ENCODE measurements at places on chromosomes 4 and X.

DNA sequence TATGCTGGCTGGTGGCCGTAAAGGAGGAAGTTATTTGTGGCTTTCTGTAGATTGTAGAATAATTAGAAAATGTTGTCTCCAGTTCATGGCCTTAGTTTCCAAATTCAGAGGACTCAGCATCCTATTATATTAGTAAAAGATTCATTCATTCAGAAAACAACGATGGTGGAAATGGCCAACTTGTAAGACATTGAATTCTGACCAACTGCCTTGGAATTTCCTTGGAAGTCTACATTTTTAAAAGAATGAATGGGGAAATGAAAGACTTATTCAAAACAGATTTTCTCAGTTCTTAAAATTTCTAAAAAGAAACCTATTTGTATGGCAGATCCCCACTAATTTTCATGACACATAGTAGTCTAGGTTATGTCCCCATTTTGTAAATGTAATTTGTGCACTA lies 561.5 kb downstream of the ANKRD50 start:
- DNase-seq = no peak

DNA sequence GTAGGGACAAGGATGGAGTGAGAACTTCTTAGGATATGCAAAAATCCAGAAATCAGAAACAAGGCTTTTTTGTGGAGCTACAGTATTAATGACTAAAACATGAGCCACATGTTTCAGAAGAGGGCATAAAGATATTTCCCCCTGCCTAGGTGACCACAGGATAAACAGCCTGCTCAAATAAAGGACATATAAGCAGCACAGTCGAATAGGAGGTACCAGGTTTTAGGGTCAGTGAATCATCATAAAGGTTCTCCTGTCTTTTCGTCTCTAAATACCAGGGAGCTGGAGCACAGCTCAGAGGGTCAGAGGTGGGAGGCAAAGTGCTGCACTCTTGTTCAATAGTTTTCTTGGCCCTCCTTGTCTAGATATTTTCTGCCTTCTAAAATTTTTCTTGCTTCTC lies 211.9 kb upstream of the HS3ST1 start:
- no peak for DNase-seq

DNA sequence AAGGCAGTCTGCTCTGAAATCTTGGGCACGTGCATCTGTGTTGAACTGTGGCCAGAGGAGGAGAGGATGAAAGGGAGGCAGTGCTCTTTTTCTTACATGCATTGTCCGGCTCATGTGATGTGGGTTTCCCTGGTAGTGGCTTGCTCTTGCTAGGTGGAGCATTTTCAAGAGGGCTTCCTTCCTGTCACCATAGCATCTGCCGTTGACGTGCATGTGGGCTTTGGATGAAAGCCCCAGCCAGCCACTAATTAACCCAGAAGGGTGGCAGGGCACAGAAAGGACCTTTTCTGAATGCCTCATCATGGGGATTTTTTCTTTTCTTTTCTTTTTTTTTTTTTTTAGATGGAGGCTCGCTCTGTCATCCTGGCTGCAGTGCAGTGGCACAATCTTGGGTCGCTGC lies 121.3 kb downstream of the GPR143 start:
- DNase-seq = peak; percentile 8

GRCh38 chr4:42371305-42372252 lies 25.7 kb upstream of the SHISA3 start:
- no peak for DNase-seq

DNA sequence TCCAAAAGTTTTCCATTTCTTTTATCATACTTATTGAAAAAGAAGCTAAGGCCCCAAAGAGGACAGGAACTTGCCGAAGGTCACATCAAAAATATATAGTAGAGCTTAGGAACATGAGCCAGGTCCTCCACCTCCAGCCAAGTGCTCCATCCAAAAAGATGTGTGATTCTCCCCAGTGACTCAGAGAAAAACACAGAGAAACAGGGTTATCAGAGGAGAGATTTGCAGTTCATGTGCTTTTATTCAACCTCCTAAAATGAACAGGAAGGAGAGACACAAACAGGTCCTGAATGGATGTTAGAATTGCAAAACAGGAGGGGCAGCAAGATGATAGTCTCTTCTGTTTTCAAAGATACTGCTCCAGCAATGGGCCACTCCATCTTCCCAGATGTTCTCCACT lies 19.6 kb upstream of the FGF16 start:
- no peak for DNase-seq

- DNase-seq = no peak
Observed at GRCh38 chr4:55549888-55550287, 3.2 kb upstream of the CLOCK start.

DNA sequence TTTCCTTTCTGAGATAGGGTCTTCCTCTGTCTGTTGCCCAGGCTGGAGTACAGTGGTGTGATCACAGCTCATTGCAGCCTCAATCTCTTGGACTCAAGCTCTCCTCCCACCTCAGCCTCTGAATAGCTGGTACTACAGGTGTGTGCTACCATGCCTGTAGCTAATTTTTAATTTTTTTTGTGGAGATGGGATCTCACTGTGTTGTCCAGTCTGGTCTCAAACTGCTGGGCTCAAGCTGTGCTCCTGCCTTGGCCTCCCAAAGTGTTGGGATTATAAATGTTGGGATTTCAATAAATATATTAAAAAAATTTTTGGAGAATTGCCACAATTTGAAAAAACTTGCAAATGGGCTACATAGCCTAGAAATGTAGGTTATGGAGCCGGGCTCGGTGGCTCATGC lies 18.5 kb downstream of the RAPGEF2 start:
- DNase-seq = no peak

GRCh38 chr4:173827707-173828106 lies 297.7 kb upstream of the HAND2 start:
- DNase-seq = no peak

DNA sequence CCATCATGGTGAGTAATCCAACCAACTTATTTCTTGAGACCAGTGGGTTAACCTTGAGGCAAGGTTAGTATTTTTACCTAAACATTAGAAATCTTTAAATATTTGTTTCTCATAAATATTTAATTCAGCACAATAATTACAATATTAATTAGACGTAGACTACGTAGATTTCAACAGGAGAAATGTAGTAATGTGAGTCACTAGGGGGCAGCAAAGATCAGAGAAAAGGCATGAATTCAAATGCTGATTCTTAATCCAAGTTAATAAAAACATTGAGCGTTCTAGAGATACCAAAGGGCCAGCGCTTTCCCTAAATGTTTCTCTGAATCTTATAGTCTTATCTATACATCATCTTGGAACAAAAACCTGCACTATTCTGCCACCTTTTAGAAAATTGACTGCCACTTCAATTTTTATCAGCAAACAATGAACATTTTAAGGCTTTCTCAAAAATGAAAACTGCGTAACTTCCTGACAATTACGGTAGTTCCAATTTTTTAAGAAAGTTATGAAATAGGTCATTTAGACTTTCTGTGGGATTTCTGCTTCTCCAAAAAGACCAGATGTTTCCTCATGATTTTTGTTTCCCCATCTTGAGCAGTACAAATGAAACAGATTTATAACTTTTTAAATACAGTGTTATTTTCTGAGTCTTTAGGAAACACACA lies 180.7 kb downstream of the GASK1B start:
- no peak for DNase-seq

DNA sequence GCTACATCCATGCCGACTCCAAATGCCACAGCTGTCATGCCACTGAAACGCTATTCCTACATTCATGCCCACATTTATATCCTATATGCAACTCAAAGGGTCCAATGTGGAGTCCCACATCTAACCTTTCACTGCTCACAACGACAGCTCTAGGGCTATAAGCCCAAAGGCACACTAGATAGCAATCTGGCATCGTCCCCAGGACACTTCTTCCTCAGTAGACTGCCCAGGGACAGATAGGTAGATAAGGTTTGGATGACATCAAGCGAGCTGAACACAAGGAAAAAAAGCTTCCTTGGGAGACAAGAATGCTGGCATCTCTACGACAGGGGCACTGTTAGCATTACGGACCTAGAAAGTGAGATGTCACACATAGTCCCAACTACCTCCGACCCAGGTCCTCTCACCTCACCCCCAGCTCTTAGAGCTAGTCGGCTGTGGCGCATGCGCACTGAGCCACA lies 685 bp downstream of the RAB9B start:
- DNase-seq = peak; percentile 43

DNA sequence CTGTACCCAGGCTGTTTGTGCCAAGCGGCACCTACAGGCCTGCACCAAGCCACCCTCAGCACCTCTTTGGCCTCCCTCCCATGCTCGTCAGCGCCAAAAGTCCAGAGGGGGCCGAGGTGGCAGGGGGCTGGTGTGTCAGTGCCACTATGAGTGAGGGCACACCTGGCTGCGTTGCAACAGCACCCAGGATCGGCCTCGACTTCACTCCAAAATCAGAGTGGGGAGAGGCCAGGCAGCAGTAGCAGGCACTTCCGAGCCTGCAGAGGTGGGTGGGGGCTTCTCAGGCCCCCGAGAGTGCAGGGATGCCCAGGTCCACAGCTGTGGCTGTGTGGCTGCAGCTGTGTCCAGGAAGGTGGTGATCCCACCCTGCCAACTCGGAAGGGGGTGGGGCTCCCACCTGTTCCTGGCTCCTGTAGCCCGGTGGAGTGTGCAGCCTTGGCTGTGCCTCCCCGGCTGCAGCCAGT lies 58.5 kb downstream of the PPA2 start:
- no peak for DNase-seq

GRCh38 chrX:154718616-154719015 lies 32.3 kb downstream of the GAB3 start:
- no peak for DNase-seq

DNA sequence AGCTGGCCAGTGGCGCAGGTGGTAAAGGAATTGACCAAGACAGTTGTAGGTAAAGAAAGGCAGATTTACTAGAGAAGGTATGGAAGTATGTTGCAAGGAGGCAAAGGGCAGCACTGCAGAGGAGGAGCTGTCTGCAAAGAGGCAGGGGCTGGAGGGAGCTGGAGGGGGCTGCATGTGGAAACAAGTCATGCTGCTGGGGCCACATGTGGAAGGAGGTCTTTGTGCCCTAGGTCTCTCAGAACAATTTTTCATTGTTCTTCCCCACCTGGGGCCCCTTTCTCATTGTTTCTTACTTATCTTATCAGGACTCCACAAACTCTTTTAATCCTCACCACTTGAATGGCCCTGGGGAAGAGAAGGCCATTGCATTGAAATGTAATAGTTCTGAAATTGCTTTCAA lies 144.8 kb upstream of the PLAC1 start:
- no peak for DNase-seq

- no peak for DNase-seq
Observed at GRCh38 chr4:88757067-88757466, 59.4 kb upstream of the NAP1L5 start.

- no peak for DNase-seq
Observed at GRCh38 chrX:135625995-135626394, 87.4 kb upstream of the CT45A1 start.

DNA sequence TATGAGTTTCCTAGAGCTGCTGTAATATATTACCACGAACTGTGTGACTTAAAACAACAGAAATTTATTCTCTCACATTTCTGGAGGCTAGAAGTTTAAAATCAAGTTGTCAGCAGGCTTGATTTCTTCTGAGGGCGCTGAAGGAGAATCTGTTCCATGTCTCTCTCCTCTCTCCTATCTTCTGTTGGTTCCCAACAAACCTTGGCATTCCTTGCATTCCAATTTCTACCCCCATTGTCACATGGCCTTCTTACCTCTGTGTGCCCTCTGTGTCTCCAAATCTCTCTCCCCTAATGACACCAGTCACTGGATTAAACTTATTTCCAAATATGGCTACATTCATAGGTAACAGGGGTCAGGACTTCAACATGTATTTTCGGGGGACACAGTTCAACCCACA lies 672.7 kb downstream of the RPA4 start:
- DNase-seq = no peak

- no peak for DNase-seq
Observed at GRCh38 chr4:161815841-161816240, 348.0 kb downstream of the FSTL5 start.

GRCh38 chrX:150364347-150365050 lies 1.4 kb downstream of the MAMLD1 start:
- DNase-seq = no peak

DNA sequence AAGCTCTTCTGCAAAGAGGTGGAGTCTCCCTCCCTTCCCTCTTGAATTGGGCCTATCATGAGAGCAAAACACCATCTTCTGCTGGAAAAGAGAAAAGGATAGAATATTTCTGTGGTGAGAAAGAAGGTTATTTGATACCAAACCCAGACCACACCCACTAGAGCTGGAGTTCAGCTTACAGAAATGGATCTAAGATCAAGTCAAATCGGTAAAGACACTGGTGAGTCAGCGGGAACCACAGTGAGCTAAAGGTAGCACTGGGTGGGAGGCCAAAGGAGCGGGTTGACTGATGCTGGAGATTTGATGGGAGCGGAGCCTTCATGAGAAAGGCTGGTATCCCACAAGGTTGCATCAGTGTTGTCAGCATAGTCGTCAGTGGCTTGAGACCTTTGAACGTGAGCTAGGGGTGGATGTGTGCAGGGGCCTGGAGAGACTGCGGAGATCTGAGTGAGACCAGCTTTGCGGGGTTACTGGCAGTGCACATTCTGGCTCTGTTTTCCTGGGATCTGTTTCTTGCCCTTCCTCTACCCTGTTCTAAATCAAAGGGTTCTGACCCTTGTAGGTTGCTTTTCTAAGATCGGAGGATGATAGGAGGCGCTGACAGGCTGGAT lies 106.4 kb upstream of the SCOC start:
- DNase-seq = no peak

GRCh38 chr4:7333024-7333780 lies 101.5 kb downstream of the PSAPL1 start:
- DNase-seq = no peak

DNA sequence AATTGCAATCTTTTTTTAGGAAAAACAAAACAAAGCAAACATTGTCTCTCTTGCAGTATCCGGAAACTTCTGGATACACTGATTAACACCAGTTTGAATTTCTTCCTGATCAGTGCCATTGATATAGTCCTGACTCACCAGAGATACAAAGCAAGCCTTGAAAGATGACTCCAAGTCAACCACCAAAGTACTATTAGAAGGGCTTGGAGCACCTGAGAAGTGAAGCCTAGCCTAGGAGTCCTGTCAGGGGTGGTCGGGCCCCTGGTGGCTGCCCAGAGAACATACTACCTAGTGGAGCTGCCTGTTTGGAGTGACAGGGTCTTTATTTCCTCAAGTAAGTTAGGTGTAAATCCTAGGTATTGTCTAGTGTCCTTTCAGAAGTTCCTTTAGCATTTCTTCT lies 593.2 kb downstream of the ZNF674 start:
- DNase-seq = no peak

DNA sequence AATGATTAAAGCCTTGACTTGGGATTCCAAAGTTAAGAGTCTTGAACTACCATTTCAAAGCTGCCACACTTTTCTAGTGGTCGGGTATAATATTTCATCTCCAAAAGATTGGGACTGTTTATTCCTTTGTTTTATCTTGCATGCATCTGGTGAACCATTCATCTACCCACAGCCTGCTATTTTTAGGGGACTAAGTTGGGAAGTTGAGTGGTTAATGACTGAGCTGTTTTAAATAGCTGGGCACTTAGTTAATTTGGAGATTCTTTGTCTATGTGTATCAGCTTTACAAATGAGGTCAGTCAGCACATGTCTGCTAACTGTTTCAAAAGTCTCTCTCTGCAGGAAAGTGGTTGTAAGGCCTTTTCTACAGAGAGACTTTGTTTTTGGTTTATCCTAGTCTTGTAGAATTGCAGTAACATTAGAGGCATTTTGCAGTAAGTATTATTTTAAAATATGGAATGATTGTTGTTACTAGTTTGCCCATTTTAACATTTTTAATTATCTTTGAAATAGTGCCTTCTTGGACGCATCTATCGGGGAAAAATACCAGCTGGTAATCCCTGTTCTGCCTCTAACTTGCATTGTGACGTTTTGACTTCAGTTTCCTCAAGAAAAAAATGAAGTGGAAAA lies 8.2 kb downstream of the BMP2K start:
- DNase-seq = no peak

GRCh38 chrX:42128020-42128419 lies 204.7 kb upstream of the CASK start:
- DNase-seq = no peak
